EL (cell line): ENCODE measurements at places on chromosomes 11 and 22.
A peak's percentile ranks its signal among the peaks of the same experiment; 100 is the strongest.

GRCh38 chr11:74532501-74533246 is 39.1 kb upstream of the LIPT2 start:
- no peak for DNase-seq

GRCh38 chr11:20669820-20670684 is 666 bp downstream of the NELL1 start:
- DNase-seq: no peak

GRCh38 chr22:40238425-40239344 is 61.0 kb downstream of the TNRC6B start:
- peak; percentile 83 for DNase-seq

GRCh38 chr22:41447435-41448188 is 1.0 kb upstream of the TOB2 start:
- peak; percentile 64 for DNase-seq

DNA sequence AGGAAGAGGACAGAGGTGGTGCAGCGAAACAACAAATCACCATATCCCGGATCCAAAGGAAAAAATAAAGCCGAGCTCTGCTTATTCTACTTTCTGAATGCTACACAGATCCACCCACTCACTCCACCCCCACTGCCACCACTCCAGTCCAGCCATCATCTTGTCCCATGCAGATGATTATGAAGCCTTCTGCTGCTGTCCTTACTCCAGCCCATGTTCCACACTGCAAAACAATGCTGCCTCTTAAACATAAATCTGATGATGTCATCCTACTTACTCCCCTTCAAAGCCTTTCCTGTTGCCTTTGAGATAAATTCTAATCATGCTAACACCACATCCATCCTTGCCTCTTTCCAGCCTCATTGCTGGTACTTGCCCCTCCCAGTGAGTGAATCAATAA is 6.5 kb upstream of the DRD2 start:
- no peak for DNase-seq

- no peak for DNase-seq
Observed at GRCh38 chr11:124101737-124102136, 13.5 kb upstream of the VWA5A start.

DNA sequence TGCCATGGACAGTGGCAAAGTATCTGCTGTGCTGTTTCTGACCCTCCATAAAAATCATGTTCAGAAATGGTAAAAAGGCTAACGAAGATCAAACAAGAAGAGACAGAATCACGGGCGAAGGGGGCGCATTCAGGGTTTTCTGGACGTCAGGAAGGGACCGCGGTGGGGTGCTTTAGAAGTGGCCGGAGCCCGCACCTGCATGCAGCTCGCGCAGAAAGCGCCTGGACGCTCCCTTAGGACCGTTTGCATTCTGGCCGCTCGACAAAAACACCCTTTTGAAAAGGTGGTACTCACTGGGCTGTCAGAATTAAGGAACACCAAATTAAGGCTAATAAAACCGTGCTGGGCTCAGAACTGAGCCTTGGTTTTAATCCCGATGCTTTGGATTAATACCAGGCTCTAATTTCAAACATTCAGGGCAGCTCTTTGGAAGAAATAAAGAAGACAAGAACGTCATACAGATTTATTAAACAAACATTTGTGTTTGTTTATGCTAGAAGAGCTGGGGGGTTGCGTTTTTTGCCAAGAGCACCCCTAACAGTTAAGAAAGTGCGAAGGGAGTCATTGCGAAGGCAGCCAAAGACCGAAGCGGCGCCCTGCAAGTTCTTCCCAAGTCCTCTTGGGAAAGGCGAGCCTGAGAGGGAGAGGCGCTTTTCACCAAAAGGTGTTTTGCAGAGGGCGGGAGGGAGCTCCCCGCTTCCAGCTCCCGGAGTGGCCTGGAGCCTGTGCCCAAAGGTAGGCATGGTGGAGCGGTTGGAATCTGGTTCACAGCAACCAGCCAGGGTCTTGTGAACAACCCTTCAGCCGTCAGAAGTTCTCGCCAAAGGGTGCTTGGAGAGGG is 47.7 kb upstream of the DBX1 start:
- no peak for DNase-seq

DNA sequence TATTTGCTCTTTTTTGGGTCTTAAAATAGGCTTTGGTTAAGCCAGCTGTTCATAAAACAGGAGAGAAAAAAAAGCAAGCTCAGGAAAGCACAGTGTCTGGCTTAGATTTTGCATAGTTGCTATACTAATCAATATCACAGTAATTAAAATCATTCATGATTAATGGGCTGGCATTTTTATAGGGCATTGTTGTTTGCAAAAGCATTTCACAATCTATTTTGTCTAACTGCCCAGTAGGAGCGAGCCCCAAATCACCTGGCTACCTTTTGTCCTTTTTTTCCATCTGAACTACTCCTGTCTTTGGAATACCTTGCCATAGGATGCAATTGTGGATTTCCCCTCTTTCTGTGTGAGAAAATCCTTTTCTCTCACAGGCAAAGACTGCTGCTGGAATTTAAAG is 619.8 kb downstream of the JRKL start:
- no peak for DNase-seq

- no peak for DNase-seq
Observed at GRCh38 chr11:128198216-128198772, 389.1 kb downstream of the ETS1 start.

DNA sequence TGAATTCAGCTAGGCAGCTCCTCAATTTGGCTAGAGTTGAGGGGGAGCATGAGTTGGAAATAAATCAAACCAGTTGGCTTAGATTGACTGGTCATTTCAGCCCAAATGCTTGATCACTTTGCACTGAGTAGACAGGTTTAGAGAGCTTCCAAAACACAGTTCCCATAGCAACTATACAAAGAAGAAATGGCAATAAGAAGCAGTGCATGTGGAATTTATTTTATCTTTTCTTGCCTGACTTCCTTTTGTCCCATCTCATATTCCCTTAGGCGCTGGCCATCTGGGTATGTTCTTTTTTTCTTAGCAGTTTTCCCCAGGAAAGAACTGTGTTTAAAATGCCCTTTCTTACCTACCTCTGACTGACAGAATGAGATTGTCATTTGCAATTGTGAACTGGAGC is 38.7 kb upstream of the C11orf87 start:
- no peak for DNase-seq

DNA sequence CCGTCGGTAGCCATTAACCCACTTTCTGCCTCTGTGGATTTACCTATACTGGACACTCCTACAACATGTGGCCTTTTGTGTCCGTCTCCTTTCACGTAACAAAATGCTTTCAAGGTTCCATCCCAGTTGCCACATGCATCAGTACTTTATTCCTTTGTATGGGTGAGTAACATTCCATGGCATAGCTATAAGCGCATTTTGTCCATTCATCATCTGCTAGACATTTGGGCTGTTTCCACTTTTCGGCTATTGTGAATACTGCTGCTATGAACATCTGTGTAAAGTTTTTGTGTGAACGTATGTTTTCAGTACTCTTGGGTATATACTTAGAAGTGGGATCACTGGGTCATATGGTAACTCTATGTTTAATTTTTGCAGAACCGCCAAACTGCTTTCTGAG is 257.2 kb downstream of the ST3GAL4 start:
- DNase-seq: no peak

GRCh38 chr11:33402066-33402465 is 144.9 kb downstream of the HIPK3 start:
- no peak for DNase-seq

DNA sequence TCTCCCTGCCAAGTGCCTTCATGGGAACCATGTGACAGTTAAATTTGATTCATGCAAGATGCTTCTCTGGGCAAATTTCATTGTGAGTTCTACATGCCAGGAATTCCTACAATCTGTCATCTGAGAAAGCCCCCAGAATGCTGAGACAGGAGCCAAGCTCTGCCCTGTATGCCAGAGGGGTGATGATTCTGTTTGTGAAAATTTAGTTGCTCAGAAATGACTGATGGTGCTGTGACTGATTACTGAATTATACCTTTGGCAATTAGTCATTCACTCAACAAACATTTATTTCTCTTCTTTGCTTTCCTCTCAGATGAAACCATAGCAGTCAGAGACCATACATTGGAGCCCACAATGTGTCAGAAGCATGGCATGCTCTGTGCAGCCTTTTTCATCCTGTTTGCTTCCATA is 69.0 kb upstream of the ZBED5 start:
- DNase-seq: peak; percentile 77

DNA sequence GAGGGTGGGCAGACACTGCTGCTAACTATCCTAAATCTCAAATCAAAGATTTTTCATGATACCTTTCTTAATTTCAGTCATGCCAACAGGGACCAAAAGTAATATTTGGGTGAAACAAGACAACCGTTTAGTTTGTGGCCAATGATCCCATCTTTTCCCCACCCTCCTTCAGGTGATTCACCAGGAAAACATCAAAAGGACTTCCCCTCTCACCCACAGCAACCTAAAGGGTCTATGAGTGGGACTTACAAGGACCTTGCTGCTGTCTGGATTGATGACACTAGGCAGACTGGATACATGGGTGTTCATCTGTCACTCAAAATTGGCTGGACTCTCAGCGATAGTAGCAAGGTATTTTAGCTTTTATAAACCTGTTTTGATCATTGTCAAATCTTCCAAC is 62.0 kb upstream of the ZC3H12C start:
- peak; percentile 11 for DNase-seq

GRCh38 chr11:12542186-12542935 is 131.9 kb upstream of the TEAD1 start:
- no peak for DNase-seq

GRCh38 chr22:38083931-38084631 is at the start of gene SLC16A8:
Gene SLC16A8, minus strand, starts transcription at chr22:38084184. Its CDS starts 1,311 bp downstream, at chr22:38082873.
- no peak for DNase-seq

- DNase-seq: no peak
Observed at GRCh38 chr11:17571431-17572358, 24.6 kb downstream of the OTOG start.

GRCh38 chr11:69510471-69511357 is 29.3 kb downstream of the LINC01488 start:
- peak; percentile 66 for DNase-seq
